NCI-H2081 treated with DMSO at 0.1 percent for 48 hours (cell line): ENCODE measurements at places on chromosomes 6 and 20.

DNA sequence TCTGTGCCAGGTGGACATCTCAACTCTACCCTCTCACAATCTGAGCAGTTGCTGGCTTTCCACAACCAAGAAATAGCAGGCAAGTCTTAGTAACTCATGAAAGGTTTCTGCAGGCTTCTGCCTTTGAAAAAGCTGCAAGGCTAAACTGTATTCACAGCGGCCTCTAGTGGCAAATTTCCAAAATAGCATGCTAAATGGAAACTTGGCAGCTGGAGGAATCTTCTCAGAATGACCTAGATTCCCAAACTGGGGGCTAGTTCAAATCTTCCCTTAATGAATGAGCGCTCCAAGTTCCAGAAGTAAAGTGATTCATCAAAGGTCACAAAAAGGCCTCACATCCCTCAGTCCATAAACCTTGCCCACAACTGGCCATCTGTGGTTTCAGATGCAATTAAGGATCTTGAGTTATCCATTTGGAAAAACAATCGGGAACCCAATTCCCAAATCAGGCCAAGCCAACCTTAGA lies 11.9 kb upstream of the CPNE5 start:
- DNase-seq, result no peak

DNA sequence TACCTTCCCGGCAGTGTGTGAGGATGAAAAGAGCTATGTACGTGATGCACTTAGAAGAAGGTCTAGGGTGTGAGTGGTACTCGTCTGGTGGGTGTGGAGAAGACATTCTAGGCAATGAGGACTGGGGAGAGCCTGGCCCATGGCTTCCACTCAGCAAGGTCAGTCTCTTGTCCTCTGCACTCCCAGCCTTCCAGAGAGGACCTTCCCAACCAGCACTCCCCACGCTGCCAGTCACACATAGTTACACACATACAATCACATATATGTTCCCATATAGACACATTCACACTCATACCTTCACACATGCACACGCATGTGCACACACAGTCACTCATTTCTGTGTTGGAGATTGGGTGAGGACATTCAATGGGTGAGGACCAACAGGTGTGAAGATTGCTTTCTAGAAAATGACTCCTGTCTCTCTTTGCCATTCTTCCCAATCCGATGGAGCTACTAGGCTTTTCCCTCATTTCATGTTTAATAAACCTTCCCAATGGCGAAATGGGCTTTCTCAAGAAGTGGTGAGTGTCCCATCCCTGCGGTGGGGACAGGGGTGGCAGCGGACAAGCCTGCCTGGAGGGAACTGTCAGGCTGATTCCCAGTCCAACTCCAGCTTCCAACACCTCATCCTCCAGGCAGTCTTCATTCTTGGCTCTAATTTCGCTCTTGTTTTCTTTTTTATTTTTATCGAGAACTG lies 30.4 kb downstream of the SRSF3 start:
- no peak for DNase-seq

- no peak for DNase-seq
Observed at GRCh38 chr6:129719692-129720091, 9.7 kb upstream of the ARHGAP18 start.

DNA sequence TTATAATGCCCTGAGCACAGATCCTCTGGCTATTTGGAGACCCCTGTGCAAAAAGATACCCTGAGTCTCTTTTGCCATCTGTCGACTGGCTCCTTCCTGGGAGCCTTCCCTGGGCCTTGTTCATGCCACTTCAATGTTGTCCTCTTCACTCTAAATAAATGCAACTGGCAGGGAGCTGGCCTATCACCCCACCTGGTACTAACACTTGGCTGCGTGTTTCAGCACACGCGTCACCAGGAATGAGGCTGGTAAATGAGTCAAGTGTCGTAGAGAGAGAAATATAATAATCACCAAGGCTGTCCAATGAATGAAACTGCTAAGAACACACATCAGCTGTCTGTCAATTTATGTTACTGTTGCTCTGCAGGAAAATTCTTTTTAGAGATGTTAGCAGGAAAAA lies 374.6 kb upstream of the JARID2 start:
- no peak for DNase-seq

DNA sequence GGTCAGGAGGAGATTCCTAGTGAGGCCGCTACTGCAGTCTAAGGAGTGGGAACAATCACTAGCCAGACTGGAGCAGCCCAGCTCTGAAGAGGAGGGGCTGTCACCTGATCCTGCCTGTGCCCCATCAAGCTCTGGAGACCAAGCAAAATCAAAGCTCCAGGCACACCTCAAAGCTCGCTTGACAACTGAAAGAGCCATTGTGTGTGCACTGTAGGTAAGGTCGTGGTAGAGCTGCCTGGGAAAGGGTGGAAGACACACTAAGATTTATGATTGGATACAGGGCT lies 58.2 kb downstream of the CSE1L start:
- DNase-seq, result no peak

DNA sequence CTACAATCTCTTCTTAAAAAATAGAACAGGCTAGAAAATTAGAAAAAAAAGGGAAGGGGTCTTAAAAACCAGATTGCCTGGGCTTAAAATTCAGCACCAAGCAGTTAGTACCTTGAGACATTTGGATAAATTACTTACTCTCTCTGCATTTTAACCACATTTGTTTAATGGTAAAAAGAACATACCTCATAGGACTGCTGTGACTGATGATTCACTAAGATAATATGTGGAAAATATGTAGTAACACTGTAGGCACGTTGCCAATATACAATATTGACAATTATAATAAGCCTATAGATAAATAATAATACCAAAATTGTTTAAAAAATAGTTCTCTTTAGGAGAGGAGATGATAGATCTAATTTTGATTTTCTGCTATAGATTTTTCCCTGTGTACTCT lies 750.4 kb downstream of the TENT5A start:
- no peak for DNase-seq

DNA sequence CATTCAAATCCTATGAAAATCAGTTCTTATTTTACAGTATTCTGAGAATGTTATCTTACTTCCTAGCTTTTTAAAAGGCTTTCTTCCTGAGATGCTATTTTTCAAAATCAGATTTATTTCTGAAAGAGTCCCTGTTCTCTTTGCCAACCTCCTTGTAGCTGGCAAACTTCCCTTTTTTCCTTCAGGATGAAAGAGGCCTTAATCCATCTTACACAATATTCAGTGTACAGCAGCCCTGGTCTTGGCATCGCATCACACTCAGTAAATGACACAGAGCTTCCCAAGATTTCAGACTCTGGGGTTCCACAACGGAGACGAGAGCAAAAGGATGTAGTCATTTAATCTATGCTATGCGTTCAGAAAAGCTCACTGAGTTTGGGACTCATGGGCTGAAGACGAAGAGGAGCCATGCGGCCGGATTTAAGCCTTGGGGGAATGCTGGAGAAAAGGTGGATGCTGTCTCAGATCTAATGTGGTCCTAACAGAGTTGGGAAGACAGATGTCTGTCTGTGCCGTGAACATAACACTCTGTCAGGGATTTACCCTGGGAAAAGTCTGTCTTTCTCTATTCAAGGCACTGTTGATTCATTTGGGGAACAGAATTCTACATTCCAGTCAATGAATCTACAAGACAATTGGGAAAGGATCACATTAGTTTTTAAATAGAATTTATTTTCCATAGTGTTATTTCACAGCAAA lies 616.4 kb upstream of the AGPAT4 start:
- DNase-seq, result no peak

GRCh38 chr20:24766826-24767622 lies 182.0 kb upstream of the CST7 start:
- DNase-seq, result no peak

DNA sequence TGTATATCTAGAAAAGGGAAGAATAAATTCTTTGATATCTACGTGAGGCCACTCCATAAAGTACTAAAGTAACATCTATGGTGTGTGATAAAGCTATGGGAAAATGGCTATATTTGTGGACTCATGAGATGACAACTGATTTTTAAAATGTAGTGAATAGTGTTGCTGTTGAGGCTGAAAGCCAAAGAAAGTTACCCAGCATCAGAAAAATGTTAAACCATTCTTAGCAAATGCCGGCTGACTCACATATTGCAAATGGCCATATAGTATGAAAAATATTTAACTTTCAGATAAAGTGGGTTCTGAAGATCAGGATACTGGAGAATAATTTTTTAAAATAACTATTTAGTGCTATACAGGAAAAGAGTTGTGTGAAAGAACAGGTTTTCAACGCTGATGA lies 129.9 kb upstream of the GRIK2 start:
- no peak for DNase-seq

DNA sequence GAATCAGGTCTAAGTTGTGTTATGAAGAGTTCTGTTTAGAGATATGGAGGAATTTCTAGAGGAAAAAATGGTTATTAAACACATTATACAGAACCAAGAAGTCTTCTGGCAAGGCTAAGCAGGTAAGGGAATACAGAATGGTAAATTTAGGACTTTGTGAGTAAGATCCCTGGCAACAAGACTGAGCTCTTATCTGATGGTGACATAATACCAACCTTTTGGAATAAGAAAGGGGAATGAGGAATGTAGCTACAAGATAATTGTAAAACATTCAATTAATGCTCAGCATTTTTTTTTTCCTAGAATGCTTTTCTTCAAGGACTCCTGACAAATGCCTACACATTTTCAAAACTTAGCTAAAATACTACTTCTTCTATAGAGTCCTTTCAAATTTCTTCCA lies 51.8 kb downstream of the CYB5R4 start:
- no peak for DNase-seq

GRCh38 chr6:128713461-128713860 lies 169.5 kb upstream of the LAMA2 start:
- DNase-seq, result no peak

DNA sequence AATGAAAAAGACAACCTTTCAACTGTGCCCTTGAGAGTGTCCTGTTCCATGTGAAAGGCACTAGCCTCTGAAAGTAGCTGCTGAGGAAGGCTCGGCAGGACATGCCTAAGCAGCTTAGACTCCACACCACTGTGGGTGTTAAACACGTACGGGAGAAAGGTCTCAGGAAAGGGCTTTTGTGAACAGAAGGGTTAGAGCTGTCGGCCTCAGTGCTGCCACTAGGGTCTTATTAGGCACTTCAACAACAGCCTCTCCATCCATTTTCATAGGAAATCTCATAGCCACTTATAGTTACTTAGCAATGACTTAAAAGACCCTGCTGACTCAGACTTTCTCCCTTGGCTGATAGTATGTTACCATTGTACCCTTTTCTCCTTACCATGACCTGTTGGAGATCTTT lies 662.8 kb downstream of the TBC1D32 start:
- DNase-seq, result no peak

DNA sequence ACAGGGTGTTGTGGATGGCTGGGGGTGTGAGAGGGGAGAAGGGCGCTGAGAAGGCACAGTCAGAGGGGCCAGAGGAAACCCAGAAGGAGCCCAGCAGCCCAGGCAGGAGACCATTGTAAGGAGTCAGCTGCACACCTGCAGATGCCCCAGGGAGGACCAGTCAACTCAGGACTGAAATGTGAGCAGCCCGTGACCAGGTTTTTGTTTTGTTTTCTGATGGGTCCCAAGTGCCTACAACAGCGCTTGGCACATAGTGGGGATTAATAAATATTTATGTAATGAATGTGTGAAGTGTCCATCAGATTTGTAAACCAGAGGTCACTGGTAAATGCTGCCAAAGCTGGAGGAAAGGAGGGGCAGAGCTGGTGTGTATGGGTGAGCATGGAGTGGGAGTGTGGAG lies 30.2 kb downstream of the TRAM2 start:
- DNase-seq, result no peak

- no peak for DNase-seq
Observed at GRCh38 chr6:151589667-151590066, 95.8 kb downstream of the CCDC170 start.

- DNase-seq, result no peak
Observed at GRCh38 chr20:34165018-34165619, 53.1 kb upstream of the EIF2S2 start.

GRCh38 chr6:25489399-25489798 lies 162.6 kb upstream of the SCGN start:
- no peak for DNase-seq

GRCh38 chr6:116010790-116011401 lies 49.8 kb downstream of the FRK start:
- DNase-seq, result peak; percentile 18

DNA sequence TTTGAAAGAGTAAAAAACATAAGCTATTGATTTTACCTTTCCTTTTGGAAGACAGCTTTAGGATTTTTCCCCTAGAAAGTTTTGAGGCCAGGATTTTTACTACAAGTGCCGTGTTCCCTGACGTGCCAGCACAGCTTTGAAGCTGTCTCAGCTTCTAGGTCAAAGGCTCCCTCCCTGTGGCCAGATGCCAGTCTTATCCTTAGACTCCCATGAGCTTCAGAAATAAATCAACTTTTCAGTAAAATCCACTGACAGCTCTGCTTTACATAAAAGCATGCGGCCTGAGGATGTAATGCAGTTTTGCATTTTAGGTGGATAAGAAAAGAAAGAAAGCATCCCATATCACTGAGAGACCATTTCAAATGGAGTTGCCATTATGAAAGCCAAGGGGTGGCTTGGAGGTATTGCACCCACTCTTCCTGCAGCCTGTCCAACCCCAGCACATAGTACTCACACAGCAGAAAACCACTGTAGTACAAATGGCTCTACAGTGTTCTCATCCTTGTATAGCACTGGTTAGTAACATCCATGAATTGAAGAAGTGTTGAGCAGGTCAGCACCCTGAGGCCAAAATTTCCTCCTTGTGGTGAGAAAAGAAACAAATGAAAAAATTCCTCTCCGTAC lies 15.2 kb upstream of the ATXN1 start:
- DNase-seq, result no peak

GRCh38 chr20:49866051-49866450 lies 49.3 kb downstream of the SPATA2 start:
- no peak for DNase-seq

- DNase-seq, result no peak
Observed at GRCh38 chr6:18393698-18394097, 6.5 kb downstream of the RNF144B start.

- no peak for DNase-seq
Observed at GRCh38 chr6:7389162-7389450, 436 bp downstream of the CAGE1 start.

DNA sequence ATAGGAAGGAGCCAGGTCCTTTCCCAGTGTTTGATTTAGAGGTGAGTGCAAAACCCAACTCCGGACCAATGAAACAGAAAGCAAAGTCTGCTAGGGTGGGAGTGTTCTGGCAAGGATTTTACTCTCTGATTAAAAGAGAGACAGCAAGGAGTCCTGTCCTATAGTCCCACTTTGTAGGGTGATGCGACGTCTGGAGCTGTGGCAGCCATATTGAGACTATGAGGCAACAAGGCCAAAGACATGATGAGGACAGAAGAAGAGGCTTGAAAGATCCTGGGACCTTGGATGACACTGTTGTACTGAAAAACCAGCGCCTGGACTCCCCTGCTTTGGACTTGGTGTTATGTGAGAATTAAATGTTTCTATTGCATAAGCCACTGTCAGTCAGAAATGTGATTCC lies 8.1 kb downstream of the SULF2 start:
- no peak for DNase-seq

DNA sequence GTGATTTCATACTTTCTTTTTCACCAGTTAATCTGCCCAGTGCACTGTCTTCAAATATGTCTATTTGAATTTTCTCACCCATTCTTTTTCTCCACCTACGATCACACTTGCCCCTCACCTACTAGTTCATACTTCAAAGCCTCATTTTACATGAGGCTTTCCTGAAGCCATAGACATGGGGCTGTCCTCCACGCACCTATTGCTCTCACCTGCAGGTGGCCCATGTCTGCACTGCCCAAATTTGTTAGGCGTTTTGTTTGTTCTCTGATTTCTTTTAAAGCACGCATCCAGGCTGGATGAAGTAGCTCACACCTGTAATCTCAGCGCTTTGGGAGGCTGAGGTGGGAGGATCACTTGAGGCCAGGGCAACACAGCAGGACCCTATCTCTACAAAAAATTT lies 106.8 kb upstream of the RIPOR2 start:
- DNase-seq, result no peak
